ENCODE measurements at places on chromosomes 16 and 17.

DNA sequence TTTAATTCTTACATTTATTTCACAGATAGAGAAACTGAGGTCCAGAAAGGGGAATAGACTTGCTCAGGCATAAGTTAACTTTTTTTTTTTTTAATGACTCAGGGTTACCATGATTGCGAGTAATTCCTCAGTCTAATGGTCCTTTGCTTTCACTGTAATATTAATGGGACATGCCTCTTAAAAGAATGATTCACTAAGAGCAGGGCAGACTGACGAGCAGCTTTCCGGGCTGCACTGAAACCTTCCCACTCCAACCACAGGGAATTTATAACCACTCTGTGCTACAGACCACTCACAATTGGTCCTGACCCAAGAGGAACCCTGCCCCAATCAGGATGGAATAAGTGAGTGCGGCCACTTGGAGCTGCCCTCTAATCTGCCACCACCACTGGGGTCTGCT lies 5.7 kb downstream of the HOXB2 start:
- no peak for DNase-seq

DNA sequence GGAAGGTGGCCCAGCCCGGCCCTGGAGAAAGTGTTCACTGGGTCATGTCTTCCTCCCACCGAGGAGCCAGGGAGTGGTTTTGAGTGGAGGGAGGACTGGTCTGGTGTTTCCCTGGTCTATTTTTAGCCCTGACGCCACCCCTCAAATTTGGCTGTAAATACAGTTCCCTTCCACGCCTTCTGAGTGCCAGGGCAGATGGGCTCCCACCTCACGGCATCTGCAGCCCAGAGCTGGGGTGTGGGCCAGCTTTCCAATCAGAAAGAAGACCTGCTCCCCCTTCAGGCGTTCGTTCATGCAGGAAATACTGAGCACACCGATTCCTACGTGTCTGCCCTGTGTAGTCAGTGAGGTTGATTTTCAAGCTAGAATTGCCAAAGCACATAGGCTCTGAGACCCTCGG lies 53.7 kb downstream of the SNX20 start:
- DNase-seq, result peak; percentile 37

DNA sequence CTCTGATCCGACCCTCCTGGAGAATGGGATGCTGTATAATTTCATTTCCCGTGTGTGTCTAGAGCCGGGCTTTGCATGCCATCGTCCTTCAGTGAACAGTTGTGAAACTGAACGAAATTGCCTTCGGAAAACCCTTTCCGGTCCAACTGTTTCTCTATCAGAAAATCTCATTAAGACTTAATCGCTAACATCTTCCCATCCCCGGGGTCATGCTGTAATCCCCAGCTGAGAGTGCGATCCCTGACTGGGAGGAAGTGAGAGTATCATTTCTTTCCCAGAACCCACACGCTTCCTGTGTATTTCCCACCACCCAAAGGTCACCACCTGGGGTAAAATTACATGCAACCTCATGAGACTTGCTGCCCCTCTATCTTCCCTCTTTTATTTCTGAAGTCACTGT lies 75.6 kb upstream of the RBFOX1 start:
- no peak for DNase-seq

GRCh38 chr17:5282642-5283217 lies 646 bp downstream of the RABEP1 start:
- DNase-seq, result no peak

- DNase-seq, result no peak
Observed at GRCh38 chr17:65328567-65328966, 191.4 kb downstream of the RGS9 start.

DNA sequence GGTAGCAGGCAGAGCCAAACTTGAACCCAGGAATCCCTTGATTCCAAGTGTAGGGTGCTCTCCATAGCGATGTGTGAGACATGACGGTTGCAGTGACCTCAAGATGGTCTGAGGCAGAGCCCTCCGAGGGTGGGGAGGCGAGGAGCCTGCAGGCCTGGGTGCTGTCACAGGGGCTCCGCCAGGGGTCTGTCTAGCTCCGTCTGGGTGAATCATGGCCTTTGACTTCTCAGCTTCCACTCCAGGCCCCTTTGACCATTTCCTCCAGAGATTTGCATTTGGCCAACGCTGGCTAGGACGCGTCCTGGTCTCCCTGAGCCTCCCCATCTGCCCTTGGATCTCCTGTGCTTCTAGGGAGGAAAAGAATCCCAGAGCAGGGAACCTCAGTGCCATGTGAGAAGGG lies 104.6 kb downstream of the RAP1GAP2 start:
- no peak for DNase-seq

DNA sequence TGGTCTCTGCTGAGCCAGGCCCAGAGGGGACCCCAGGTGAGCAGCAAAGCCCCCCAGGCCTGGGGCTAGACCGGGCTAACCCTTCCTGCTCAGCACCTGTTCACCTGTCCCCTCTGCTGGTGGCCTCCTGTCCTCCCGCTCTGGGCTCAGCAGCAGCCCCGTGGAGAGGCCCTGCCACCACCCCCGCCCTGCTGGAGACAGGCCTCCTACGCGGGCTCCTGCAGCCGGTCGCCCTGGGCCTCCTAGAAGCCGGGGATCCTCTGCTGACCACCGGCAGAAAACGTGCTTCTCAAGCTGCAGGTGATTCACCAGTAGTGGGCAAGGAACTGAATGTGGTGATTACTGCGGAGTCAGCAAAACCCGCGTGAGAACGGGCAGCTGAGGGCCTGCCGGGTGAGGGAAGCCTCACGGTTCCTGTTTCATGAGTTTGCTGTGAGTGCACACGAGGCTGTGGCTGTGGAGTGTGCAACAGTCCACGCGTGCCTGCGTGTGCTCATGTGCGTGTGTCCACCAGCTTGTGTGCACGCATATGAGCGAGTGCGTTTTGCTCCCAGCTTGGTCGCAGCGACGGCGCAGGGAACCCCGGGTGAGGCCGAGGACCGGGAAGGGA lies 792 bp downstream of the SECTM1 start:
- no peak for DNase-seq

DNA sequence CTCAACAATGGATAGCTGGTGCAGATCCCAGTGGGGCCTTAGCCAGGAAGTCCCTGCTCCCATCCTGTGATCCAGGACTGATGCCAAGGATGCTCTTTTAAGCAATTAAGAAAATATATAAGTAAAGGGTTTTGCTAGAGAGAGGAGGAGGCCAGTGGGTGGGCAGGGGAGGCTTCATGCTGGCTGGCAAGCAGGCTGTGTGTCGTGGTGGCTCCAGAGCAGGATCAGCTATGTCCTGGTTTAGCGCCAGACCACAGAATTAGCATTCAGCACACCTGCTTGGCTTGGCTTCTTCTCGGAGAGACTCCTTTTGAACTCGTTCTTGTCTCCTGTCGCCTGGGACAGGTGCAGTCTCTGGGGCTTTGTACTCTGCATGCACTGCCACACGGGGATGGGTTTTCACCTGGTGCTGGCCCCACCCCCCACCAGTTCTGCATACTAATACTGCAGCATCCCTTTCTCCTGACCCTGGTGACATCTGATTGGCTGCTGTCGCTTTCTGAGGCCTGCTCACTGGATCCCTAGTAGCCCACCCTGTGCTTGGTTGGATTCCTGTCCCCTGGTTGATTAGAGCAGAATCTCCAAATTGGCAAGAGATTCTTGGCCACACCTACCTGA lies 66.1 kb downstream of the PLD6 start:
- DNase-seq, result no peak

DNA sequence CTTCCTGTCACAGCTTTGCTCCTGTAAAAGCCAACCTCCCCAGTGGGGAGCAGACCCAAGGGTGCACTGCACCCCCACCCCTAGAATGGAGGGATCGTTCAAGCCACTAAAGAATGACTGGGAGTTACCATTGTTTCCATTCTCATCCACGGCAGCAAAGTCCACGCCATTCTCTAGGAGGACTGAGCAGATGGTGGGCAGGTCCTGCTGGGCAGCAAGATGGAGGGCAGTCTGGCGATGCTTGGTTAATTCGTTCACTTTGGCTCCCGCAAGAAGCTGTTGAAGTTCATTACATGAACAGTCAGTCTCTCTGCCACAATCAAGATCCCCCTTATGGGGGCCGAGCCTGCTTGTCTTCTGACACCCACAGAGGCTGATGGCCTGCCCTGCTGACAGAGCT lies 30.8 kb downstream of the CYB5D2 start:
- DNase-seq, result no peak

GRCh38 chr17:45646288-45646988 lies 137.7 kb upstream of the CRHR1 start:
- DNase-seq, result no peak

GRCh38 chr16:55949518-55949917 lies 74.3 kb upstream of the CES5A start:
- no peak for DNase-seq

DNA sequence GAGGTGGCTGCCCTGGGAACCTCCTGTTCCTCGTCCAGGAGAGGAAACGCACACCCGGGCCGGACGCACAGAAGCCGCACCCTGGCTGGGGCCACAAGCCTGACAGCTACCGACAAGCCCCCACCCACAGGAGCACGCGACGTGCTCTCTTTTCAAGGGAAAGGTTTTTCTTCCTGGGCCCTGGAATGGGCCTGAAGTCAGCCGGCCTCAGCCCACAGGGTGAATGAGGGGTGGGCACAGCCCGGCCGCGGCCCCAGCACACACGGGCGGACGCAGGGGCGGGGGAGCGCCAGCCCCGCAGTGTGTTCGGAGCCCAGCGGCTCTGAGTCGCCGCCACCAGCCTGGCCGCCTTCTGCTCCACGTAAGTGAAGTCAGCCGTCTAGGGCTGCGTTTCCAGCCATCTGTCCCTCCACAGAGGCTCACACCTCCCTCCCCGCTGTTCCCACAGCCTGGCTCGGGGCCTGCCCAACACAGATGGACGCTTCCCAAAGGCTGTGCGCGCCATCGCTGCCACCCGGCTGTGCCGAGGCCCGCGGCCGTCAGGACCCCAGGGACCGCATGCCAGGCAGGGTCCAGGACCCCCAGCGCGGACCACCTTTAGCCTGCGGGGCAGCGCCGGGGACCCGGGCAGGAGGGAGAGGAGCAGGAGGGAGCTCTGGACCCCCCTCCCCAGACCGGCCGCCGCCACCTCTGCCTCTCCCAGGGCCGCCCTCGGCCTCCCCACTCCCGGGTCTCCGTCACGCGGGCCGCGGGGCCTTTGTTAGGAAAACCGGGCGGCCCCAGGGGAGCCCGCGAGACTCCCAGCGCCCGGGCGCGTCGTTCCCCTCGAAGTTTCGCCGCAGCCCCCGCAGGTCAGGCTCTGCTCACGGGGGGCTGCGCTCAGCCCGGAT lies 36.8 kb downstream of the CBFA2T3 start:
- DNase-seq, result no peak

- no peak for DNase-seq
Observed at GRCh38 chr17:30336369-30337171, 2.7 kb upstream of the TMIGD1 start.

- DNase-seq, result no peak
Observed at GRCh38 chr17:46976626-46977270, 2.3 kb downstream of the RPRML start.

DNA sequence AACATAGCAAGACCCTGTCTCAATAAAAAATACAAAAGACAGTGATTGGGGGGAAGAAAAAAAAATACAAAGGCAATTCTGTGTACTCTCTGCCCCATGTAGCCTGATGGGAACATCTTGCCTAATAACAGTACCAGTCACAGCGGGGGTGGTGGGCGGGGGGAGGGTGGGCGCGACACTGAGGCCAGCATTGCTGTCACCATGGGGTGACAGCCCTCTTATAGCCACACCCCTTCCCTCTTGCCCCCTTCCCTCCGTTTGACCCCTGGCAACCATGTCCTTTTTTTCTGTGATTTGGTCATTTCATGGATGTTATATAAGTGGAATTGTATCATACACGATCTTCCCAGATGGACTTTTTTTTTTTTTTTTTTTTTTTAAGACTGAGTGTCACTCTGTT lies 80.9 kb downstream of the DNAH17 start:
- DNase-seq, result no peak

DNA sequence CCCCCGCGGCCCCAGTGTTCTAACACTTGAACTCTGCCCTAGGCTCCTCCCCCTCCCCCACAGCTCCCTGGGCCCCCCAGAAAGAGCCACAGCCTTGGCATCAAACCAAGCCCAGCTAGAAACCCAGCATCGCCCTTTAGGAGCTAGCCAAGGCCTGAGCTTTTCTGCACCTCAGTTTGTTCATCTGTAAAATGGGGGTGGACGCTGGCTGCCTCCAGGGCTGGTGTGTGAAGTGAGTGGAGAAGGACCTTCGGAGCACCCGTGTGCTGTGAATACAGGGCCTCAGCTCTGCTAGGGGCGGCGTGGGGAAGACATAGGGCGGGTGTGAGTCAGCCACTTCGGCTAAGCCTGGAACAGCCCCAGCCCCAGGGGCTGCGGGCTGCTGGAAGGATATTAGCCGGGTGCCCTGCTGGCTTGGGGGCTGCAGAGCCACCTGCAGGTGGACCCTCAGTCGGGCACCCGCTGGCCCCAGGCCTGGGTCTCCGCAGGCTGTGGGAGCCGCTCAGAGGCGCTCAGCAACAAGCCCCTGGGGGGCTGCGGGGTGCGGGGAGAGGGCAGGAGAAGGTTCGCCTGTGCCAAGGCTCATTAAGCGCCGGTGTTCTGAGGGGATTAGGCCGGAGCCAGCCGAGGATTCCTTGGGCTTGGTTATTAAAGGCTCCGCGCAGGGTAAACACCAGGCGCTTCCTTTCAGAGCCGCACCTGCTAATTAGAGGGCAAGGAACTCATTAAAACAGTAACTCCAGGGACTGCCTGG lies 217.0 kb upstream of the CIBAR2 start:
- no peak for DNase-seq

All from thoracic aorta (tissue), 2 donors.